ENCODE measurements at places on chromosomes 11 and 22.

DNA sequence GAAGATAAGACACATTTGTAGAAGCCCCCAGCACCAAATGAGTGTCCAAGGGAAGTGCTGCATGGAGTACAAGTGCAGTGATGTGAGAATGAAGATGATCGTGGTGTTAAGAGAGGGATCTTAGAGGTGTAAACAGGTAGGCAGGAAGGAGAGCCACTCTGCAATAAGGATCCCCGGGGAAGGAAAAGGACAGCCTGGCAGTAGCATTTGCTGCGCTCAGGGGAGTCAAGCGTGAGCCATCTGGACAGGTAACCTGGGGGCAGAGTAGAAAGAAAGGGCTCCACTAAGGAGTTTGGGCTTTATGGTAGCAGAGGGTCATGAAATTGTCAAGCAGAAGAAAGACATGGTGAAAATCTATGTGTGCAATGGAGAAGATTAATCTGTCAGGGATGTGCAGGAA is 587.2 kb downstream of the BUD13 start:
- DNase-seq: no peak

DNA sequence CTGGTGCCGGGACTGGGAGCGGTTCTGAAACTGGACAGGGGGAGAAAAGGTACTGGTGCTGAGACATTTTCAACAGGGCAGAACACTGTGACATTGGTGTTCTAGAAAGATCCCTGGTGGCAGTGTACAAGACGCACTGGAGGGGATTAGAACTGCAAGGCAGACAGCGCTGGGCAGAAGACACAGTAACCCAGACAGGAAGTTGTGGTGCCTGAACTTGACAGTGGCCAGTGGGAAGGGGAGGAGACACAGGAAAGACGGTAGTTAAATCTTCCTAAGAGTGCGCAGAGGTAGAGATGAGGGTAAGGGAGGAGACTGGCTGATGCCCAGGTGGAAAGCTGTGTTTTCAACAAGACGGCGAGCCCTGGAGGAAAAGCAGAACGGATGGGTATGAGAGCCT is 24.5 kb downstream of the FAM227A start:
- peak; percentile 72 for DNase-seq

DNA sequence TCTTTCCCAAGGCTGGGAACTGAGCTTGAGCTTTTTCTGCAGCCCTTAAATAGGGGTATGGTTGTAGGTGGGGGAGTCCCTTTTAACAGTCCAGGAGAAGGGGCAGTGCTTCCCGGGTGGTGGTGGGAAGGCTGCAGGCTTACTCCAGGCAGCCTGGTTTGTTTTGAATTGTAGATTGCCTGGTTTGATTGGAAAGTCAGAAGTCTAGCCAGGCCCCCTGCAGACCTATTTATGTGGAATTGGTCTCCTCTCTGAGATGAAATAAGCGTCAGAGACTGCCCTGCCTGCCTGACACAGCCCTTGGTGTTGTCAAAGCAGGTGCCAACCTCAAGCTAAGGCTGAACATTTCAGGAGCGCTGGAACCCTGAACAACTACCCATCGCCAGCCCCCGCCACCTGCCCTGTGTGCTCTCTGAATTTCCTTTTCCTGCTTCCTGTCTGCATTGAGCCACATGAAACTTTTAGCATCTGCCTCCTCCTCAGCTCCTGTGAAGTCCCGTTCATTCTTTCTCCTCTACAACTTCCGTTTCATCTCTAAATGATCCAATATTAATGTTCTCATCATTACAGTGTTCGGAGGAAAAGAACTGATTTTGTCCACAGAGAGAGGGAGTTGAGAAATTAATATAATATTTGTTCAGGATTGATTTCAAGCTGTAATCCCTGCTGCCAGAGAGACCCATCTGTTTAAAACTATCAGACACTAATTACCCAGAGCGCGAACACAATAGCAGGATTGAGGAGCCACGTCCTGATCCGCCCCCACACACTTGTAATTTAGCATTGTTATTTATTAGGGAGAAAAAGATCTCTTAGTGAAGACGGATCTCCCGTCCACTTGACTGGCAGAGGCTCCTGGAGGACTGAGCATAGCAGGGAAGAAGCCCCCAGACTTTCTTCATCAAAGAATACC is 136.5 kb downstream of the TRIM29 start:
- DNase-seq: no peak

GRCh38 chr11:11142430-11142829 is 210.6 kb downstream of the CSNK2A3 start:
- DNase-seq: no peak

DNA sequence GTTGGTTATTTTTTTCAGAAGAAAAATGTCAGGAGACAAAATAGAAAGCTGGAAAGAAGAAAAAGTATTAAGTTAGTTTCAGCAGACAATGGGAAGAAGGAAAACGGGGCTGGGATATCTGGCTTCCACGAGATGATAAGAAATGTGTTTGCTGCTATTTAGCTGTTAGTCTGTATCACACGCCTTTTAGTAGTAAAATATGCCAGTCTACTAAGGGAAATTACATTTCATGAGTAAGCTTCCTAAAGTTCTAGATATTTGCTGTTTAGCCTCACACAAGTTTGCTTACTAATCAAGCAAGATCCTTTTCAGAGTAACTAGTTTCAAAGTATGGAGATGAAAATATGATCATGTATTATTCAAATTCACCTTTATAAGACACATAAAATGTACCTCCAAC is 1.5 kb downstream of the OR51B4 start:
- no peak for DNase-seq

DNA sequence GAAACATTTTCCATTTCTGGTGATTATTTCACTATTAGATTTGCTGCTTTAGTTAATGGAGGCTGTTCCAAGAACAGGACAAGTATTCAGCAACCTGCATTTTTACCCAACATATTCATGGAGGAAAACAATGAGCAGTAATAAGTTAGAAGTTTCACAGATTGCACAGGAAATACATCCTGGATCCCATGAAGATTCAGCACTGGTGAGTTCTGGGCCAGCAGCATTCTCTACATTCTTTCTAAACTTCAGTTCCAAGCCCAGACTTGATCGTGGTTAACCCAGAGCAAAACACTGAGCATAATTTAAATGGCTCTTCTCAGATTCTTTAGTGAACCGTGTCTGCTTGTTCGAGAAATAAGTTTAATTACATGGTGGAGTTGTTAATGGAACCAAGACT is 3.8 kb downstream of the FJX1 start:
- DNase-seq: no peak

DNA sequence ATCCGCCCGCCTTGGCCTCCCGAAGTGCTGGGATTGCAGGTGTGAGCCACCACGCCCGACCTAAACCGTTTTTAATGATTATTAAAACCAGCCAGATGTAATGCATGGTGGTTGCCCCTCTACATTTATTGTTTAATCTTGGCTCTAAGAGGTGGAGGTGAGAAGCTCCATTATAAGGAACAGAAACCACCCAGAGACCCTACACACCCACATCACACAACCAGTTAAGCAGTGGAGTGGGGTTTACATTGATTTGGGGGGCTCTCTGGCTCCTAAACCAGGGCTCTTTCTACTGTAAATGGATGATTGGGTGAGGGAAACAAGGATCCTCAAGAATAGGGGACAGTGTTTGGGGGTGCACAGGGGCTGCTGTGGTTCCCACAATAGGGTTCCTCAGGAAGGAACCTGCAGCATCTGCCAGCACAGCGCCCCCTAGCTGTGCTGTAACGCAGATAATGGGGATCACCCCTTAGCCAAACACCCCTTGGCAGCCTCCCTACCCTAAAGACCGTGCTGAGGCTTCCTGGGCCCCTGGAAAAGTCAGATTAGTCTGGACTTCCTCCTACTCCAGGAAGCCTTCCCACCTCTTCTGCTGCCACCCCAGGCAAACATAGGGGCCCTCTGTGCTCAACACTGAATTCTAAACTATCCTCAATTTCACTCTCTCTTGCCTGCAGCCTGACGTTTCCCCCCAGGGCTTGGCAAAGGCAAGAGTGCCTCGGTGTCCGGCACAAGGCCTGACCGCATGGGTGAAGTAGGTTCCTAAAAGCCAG is 2.4 kb downstream of the MPST start:
- DNase-seq: peak; percentile 74
